ENCODE measurements at places on chromosomes 6 and 20.
A peak's percentile ranks its signal among the peaks of the same experiment; 100 is the strongest.

GRCh38 chr6:154359161-154359574, 2.6 kb upstream of the IPCEF1 start:
- DNase-seq: no peak

- DNase-seq: no peak
Measured at GRCh38 chr20:12893019-12893418, 115.8 kb upstream of the SPTLC3 start.

DNA sequence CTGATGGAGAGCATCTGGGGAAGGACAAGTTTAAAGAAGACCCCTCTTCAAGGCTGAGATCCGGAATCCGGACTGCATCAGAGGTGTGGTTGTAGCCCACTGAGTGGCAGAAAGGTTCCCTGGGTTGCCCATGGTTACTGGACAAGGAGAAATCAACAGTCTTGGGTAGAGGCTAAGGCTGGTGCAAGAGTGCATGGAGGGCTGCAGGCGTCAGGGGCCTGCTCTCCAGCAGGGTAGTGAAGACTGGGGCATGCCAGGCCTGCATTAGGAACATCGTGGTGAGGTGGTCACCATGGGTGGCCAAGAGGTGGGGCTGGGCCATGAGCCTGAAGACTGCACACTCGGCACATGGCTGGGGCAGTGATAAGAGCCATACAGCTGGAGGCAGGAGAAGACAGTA, 91.2 kb downstream of the RNF182 start:
- no peak for DNase-seq

GRCh38 chr6:45450831-45451230, 73.1 kb upstream of the SUPT3H start:
- DNase-seq: no peak

- DNase-seq: peak; percentile 25
Measured at GRCh38 chr6:18501663-18502013, 114.5 kb downstream of the RNF144B start.

Data from HTR-8/SVneo (cell line).